ENCODE measurements at places on chromosomes 6 and 20.

DNA sequence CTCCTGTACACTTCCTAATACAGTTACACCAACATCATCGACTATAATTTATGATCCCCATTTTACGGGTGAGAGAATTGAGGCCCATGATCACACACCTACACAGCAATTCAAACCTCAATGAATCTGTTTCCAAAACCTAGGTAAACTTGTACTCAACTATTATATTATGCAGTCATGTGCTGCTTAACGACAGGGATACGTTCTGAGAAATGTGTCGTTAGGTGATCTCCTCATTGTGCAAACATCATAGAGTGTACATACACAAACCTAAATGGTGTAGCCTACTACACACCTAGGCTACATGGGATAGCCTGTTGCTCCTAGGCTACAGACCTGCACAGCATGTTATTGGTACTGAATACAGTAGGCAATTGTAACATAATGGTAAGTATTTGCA, 385.6 kb downstream of the ARHGAP18 start:
- DNase-seq: no peak

- DNase-seq: no peak
Observed at GRCh38 chr6:168942646-168943045, 311.0 kb downstream of the THBS2 start.

DNA sequence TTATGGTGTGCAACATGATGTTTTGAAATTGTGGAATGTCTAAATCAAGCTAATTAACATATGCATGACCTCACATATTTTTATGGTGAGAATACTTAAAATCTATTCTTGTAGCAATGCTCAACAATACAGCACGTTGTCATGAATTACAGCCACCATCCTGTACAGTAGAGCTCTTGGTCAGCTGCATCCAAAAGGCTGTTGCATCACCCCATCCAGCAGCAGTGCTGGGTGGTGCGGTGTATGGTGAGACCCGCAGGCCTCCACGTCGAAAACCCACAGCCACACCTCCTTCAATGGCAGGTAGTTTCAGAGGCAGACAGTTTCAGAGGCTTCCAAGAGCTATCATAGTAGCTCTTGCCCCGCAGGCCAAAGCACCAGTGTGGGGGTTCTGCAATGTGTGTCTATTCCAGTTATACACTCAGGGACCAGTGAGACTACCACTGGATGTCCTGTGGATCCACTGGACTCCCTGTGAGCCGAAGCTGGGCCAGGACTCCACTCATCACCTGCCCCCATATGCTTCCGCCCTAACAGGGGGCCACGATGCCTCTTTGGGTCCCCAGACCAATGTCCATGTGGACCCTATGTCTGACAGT, 23.4 kb downstream of the PACSIN1 start:
- no peak for DNase-seq

GRCh38 chr20:59482351-59483187, 121.8 kb upstream of the PHACTR3 start:
- DNase-seq: no peak

DNA sequence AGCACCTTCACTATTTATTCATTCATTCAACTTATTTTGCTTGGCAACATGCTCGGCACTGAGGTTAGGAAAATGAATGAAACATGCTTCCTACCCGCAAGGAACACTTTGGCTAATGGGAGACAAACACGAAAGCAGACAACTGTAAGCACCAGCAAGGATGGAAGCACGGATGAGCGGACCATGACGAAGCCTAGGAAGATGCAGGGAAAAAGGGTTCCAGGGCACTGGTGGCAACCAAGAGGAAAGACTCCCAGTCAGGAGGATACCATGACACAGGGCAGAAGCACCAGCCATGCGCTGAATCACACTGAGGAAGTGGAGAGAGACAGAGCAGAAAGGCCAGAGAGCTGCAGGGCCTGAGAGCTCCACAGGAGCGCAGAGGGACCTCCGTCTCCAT, 9.8 kb downstream of the PDE10A start:
- DNase-seq: no peak

GRCh38 chr20:47071646-47072185, 177.1 kb downstream of the EYA2 start:
- no peak for DNase-seq

GRCh38 chr20:24984961-24985640, 7.5 kb downstream of the APMAP start:
- no peak for DNase-seq

DNA sequence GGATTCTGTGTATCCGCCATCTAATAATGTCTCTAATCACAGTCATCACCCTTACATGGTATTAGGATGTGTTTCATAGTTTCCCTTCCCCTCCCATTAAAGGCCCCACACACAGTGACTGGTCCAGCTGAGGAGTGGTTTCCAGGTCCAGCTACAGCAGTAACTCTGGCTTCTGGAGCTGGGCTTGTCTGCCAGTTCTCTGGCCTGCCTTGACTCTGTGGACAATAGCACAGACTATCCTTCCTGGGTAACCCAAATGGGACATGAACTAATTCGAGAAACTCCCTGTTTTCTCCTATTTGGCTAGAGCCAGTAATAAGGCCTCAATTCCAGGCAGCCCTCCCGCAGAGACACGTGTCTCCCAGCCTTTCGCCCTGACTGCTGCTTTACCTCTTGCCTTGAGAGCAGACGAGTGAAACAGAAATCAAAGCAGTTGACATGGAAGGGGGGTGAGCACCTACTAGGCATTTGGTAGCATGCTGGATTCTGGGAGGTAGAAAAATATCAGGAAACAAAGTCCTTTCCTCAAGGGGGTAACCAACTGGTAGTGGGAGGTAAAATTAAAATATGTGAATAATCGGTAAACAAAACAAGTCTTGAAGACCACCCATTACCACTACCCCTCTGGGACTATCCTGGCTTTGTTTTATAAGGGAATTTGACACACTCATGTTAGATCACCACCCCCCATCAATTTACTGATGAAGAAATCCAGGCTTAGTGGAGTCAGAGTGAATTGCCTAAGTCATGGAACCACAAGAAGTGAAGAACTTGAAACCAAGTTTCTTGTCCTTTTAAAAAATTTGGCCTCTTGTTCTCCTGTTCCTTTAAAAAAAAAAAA, 1.2 kb downstream of the TRAF3IP2 start:
- peak; percentile 45 for DNase-seq

DNA sequence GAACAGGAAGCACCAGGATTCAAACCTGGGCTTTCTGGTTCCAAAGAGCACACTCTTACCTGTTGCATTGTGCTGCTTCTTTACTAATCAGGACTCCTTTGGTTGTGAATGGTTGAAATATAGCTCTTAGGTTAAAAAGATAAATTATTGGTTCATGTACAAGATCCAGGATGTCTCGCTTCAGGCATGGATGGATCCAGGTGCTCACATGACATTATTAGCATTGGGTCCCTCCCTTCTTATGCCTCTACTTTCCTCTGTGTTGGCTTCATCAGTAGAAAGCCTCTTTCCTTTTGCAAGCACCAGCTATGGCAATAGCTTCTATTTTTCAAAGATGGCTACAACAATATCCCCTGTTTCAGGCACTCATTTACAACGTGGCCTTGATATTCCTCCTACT, 217.7 kb upstream of the SULF2 start:
- no peak for DNase-seq

GRCh38 chr20:11222243-11222642, 548.4 kb upstream of the JAG1 start:
- no peak for DNase-seq

GRCh38 chr6:108115598-108116058, 41.1 kb upstream of the OSTM1 start:
- DNase-seq: no peak

- DNase-seq: peak; percentile 52
Observed at GRCh38 chr20:44733341-44734069, 12.2 kb upstream of the KCNK15 start.

- DNase-seq: no peak
Observed at GRCh38 chr20:21396599-21397340, 556 bp downstream of the NKX2-4 start.

DNA sequence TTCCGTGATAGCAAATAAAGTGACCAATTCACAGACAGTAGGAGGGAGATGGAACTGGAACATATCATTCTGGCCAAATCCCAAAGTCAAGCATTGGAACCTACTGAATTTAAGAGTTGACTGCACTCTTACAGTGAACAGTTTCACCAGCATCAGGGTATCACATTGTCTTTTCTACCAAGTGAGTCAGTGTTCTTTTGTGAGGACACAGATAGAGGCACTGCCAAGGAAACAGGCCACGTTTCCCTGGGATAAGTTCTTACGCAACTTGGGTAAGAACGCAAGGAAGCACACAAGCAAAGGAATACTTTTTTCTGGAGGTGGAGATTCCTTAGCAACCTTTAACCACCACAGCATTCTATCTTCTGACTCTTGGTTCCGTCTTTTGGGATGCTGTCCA, 28.6 kb upstream of the ENPP5 start:
- no peak for DNase-seq

DNA sequence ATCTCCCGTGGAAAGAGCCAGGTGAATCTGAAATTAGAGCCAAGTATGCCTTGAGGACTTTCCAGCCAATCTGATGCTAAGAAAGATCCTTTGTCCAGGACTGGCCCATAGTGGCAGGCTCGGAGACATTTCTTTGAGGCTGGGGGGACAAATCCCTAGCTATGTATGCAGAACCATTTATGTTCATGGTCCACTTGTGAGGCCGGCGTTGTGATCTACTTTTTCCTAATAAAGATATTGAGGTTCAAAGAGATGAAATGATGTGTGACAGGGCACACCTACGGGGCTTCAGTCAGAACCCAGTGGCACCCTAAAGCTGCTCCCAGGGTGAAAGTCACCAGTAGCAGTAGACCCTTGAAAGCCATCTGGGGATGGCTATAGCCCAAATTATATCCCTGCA, 120.3 kb upstream of the MAFB start:
- no peak for DNase-seq

DNA sequence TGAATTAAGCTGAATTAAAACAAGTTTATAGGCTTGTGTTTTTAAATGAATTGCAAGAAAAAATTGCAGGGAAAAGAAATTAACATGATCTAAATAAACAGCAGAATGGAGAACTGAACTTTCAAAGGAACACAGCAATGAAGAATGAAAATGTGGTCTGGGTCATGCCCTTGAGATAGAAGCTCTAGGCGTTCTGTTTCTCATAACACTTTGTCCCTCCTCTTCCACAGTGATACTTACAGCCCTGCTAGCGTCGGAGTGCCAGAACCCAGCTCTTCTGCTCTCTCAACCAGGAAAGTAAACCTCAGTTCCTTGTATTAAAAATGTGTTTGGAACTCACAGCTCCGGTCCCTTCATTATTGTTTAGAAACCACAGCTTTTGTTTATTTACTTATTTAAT, 11.4 kb downstream of the HMGCLL1 start:
- no peak for DNase-seq

DNA sequence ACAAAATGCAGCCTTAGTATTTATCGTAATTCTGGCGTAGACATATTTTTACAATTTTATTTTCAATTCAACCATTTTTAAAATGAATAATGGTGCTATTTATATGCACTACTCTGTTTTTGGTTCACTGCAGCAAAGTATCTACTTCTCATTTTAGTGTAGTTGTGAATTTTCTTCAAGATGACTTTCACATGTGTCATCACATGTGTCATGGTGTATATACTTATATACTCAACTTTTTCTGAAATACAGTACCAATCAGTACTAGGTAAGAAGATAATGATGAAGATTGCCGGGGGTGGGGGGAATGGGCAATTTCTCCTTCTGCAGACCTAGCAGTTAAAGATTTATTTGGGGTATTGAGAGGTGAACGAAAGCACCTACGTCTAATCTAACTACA, 634.5 kb downstream of the PHF3 start:
- DNase-seq: no peak

DNA sequence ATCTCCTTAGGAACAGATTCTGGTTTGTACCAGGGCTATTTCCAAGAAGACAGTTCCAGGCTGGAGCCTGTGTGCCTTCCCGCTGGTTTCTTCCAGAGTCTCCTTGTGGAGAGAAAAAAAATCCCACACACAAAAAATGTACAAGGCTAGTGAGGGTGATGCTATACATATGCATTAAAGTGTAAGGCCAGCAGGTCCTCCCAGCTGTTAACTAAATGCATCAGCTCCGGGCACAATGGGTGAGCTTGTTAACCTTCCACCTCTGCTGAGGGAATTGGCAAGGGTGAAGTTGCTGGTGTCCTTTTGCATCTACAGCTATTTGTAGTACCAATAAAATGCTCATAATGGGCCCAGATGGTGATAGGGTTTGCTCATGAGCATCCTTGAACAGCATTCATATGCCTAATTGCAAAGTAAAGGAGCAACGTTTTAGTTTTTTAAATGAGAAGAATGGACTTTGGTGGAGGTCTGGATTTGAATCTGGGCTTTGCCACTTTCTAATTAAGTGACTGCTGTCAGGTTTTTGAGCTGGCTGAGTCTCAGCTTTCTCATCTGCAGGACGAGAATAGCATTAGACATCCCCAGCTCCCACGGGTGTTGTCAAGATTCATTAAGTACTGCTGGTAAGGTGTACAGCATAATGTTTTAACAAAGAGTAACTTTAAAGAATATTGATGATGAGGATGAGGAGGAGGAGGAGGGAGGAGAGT, 361.8 kb downstream of the QKI start:
- no peak for DNase-seq

DNA sequence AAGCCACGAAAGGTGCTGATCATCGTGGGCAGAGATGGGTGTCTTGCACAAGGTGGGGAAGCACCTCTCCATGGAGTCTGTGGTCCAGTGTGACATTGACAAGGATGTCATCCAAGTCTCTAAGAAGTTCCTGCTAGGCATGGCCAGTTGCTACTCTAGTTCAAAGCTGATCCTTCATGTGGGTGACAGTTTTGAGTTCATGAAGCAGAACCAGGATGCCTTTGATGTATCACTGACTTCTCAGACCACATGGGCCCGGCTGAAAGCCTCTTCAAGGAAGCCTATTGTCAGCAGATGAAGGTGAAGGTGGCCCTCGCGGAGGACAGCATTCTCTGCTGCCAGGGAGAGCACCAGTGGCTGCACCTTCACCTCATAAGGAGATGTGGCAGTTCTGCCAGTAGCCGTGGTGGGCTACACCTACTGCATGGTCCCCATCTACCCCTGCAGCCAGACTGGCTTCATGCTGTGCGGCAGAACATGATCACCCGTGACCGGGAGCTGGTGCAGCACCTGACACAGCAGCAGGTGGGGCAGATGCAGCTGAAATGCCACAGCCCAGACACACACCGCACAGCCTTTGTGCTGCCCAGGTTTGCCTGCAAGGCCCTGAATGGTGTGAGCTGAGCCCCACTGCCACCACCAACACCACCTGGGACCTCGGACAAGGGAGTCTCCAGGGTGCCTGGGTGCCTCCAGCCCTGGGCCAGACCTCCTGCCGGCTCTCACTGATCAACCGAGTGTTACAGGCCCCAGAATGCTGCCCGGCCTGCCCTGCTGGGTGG, 75.0 kb upstream of the SULF2 start:
- DNase-seq: no peak

Data from hippocampal formation (tissue), 2 donors.